ENCODE measurements at places on chromosomes 1 and 21.

DNA sequence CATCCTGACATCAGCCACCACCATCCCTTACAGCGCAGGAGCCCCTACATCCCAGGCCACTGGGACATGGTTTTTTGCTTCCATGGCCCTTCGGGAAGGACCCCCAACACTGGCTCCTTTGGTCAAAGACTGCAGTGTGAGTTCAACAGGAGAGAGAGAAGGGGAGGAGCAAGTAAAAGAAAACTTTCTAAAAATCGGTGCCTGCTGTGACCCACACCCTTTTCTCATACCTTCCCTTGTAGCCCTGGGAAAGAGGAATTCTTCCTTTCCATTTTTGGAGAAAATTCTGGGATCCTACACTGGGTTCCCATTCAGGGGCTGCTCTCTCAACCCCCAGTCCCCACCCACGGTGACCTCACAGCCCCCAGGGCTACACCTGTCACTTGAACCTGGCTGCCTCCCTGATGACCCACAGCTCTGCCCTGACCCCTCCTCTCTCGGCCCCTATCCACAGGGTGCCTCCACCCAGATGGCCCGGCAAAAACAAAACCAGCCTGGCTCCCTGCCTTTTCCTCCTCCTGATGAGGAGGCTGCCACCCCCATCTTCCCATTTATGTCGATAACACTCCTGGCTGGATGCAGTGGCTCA lies 7.6 kb downstream of the PADI4 start:
- DNase-seq, result no peak

- DNase-seq, result no peak
Observed at GRCh38 chr1:53016705-53017104, 45.3 kb upstream of the PODN start.

DNA sequence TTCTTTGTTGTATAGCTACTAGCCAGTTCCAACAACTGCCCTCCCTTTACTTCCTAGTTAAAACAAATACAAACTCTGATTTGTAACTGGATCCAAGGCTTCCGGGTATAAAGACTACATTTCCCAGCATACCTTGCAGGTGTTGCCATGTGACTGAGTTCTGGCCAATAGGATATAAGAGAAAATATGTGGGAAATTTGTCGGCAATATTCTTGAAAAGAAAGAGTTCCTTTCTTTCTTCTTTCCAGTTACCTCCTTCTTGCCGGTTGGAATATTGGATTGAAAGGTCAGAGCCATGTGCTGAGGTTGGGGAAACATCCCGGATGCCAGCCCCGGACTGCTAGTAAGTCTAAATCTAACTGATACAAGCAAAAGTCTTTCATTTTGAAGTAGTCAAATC lies 23.0 kb upstream of the ZBTB40 start:
- no peak for DNase-seq

- no peak for DNase-seq
Observed at GRCh38 chr1:162982364-162982763, 86.8 kb upstream of the RGS4 start.

DNA sequence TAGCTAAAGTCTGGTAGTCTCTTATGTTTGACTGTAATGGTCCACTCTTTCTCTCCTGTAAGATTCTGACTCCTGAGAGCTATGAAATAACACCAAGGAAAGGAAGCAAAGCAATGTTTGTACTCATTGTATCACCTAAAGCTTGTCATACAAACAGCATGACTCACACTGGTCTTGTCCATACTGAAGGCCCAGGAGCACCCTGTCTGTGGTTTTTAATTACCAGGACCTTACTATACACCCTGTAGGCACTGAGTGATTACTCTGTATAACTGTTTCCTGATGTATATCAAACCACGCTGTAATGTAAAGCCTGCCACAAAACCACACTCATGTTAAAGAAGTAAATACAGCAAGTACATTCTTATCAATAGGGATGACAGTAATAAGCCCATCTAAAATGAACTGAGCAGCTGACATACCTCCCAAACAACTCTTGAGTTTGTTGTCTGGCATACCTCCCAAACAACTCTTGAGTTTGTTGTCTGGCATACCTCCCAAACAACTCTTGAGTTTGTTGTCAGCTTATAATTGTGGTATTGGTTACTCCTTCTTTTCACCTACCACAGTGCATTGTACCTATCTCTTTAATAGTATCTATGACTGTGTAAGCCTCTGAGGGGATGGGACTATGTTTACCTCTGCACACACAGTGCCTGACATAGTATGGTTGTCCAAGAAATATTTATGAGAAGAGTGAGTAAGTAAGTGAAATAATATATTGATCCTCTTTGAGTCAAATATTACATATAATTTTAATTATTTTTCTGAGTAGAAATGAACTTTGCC lies 11.6 kb upstream of the TNFSF18 start:
- DNase-seq, result no peak

GRCh38 chr1:16998589-16998988 lies 13.1 kb downstream of the ATP13A2 start:
- no peak for DNase-seq

DNA sequence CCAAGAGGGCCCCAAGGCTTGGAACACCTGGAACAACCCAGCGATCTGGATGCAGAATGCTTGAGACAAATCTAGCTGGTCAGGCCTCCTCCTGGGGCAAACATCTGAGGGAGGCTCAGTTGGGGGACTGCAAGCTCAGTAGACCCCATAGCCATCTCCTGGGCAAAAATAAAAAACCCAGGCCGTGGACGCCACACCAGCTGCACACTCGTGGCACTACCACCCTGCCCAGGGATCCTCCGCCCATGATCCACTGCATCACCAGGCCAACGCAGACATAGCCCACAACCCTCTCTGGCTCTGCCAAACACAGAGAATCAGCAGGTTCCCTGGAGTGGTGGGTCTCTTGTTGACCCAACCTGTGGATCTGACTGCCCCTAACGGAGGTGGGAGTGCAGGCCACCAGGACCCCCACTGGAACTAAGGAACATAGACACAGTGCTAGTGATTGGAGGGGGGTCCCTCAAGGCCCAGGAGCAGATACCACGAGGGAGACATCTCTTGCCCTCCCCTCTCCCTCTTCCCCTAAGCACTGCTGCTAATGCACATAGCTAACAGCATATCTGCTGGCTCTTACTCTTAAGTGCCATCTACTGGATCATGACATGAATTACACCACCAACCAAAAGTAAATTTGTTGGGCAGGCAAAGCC lies 147.2 kb downstream of the CHD1L start:
- no peak for DNase-seq
